ENCODE measurements at places on chromosomes 6 and 20.

DNA sequence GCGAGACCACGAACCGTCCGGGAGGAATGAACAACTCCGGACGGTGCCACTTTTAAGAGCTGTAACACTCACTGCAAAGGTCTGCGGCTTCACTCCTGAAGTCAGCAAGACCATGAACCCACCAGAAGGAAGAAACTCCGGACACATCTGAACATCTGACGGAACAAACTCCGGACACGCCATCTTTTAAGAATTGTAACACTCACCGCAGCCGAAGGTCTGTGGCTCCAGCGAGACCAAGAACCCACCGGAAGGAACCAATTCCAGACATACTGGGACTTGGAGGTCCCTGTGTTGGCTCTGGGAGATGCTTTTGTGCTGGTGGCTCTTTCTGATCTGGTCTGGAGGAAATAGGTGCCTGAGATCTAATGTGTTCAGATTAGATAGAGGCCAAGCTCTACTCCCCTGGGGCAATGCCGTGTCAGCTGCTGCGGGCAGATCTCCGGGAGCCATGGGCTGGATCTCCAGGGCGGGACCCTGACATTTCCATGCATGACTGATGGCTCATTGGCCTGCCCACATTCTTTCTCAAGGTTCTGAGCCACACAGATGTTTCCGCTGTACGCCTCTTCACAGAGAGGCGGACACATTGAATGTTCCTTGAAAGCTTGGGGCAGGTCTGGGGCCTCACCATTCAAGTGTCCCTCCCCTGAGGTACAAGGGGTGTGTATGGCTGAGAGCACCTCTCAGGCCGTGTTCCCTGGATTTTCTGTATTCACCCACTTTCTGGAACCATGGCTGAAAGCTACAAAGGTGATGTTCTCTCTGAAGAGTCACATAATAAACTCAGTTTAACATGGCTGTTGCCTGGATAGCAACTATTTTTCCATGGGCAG lies 29.3 kb downstream of the GMPR start:
- DNase-seq: no peak

DNA sequence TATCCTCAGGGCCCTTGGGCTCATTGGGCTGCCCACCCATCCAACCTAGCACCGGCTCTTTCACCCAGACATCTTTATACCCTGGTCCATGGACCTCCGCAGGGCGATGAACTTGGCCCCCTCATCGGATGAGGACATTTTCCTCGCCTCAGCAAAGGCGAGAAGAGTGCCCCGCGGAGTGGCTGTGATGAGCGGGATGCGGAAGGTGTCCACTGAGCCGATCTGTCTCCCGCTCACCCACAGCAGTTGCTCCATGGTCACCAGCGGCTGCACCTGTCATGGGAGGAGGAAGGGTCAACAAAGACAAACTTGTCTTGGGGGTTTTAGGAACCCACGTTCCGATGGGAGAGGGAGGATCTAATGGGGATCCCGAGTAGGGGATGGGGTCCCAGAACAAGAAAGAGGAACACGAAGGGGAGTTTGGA lies 690 bp downstream of the NEU1 start:
- DNase-seq: no peak

GRCh38 chr6:5378331-5378730 lies 117.0 kb downstream of the FARS2 start:
- DNase-seq: no peak

DNA sequence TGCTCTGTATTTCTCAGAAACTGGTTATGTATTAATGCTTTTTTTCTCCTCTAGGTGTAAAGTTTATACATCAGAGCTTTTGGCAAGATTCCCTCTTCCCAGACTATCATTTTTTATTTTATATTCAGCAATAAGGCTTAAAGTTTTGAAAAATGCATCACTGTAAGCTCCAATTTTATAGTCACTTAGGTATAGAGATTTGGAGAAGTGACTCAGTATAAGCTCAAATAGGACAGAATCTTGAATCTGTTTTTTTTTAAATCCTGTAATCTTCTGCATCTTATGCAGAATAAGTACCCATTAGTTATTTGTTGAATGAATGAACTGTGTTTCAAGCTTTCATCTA lies 1.0 kb downstream of the NCOA7 start:
- DNase-seq: no peak

DNA sequence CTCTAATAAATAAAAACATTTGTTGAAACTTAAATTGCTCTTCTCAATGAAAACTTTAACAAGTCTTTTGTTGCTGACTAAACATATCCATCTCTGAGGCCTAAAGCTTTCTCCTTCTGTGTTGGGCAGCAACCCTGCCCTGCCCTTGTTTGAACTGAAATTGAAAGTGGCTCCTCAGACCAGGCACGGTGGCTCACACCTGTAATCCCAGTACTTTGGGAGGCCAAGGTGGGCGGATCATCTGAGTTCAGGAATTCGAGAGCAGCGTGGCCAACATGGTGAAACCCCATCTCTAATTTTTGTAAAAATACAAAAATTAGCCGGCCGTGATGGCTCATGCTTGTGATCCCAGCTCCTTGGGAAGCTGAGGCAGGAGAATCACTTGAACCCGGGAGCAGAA lies 29.2 kb upstream of the GNRH2 start:
- no peak for DNase-seq

GRCh38 chr20:39825524-39825923 lies 863.4 kb downstream of the DHX35 start:
- no peak for DNase-seq

- no peak for DNase-seq
Measured at GRCh38 chr20:14706555-14706954, 369.1 kb upstream of the FLRT3 start.

- no peak for DNase-seq
Measured at GRCh38 chr20:33310327-33310899, 27.4 kb downstream of the BPIFB1 start.

GRCh38 chr6:106519460-106520394 lies 109.6 kb downstream of the RTN4IP1 start:
- DNase-seq: no peak

DNA sequence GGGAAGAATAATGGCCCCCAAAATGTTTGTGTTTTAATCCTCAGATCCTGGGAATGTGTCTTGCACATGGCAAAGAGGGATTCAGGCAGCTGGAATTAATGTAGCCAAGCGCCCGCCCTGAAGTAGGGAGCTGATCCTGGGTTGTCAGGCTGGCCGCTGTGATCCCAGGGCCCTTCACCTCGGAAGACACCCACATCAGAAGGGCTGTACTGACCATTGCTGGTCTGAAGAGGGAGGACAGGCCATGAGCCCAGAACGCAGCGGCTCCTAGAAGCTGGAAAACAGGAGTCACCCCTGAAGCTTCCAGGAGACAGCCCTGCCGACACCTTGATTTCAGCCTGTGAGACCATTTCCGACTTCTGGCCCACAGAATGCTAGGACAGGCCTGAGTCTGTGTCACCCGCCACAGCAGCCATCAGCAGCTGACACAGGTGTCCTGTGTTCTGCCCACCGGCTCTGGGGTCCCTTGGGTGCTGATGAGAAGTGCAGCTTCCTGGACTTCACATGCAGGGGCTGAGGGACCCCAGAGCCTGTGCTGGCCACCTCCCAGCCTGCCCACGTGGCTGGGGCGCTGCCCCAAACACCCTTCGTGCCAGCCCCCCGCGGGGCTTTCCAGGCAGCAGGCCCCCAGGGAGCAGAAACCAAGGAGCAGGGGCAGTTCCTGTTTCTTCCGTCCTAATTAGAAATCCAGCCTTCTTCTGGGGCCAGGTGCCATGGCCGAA lies 86.3 kb downstream of the ERMARD start:
- no peak for DNase-seq

DNA sequence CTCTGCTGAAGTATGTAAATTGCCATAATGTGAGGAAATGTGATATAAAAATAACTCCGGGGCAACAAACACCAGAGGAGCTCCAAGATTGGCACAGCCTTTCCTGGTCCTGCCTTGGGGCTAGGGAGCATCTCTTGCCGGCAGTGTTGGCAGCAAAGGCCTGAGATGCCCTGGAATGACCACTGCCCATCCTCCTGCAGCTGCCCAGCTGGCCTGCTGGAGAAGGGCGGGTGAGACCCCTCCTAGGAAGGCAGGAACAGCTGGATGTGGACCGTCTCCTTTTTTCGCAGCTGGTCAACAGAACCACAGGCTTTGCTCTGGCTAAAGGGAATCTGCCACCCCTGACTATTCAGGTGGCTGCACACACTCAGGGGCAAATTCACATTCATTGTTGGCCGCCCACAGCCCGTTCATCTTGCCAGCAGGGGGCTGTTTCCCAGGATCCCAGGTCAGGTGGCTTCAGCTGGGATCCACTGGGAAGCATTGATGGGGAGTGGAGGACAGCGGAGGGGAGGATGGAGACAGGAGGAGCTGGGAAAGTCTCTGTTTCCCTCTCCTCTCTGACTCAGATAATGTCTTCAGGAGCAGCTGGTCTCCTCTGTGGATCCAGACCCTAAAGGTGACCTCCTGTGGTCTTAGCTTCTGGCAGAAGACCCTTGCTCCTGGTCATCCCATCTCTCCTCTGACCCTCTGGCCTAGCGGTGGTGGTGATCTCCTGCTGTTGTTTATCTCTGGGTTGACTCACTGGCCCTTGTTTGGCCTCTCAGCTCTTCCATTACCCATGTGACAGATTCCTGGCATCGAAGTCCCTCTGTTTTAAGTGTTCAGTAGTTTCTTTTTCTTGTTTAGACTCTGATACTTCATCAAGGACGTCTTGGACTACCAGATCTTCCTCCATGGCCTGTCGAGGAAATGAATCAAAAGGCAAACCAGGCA lies 336.7 kb downstream of the DHX35 start:
- DNase-seq: no peak

- DNase-seq: no peak
Measured at GRCh38 chr20:58617158-58617557, 33.9 kb upstream of the STX16 start.

GRCh38 chr6:6508643-6509042 lies 79.9 kb upstream of the LY86 start:
- no peak for DNase-seq

DNA sequence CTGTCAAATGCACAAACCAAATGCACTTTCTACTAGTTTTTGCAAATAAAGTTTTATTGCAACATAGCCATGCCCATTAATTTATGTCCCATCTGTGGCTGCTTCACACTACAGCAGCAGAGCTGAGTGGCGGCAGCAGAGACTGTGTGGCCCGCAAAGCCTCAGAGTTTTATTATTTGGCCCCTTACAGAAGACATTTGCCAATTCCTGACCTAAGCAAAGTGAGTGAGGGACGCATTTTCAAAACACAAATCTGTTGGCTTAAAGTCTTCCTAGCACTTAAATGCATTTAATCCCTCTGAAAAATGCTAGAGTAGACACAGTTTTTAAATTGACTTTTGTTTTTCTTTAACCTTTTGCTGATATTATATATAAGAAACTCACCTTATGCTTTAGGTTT lies 126.4 kb downstream of the PHACTR3 start:
- no peak for DNase-seq

GRCh38 chr20:3711484-3711941 lies 887 bp downstream of the SIGLEC1 start:
- no peak for DNase-seq

- DNase-seq: no peak
Measured at GRCh38 chr6:88611721-88612120, 351.7 kb downstream of the RNGTT start.

- no peak for DNase-seq
Measured at GRCh38 chr6:27972750-27973149, 15.7 kb downstream of the OR2B6 start.

GRCh38 chr20:47382746-47383415 lies 26.4 kb upstream of the ZMYND8 start:
- no peak for DNase-seq

DNA sequence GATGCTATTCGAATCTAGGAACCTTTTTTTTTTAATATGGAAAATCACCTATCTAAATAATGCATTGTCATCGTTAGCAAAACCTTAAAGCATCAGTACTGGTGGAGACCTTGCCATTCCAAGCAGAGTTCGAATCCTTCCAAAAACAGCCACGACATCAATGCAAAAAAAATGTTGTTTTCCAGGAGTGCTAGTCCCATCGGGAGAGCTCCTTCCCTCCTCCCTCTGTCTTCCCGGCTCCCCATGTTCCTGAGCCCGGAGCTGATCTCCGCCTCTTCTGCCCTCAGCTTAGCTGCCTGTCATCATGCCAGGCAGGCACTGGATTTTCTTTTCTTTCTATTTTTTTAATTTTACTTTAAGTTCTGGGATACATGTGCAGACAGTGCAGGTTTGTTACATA lies 153.6 kb upstream of the QKI start:
- DNase-seq: no peak

DNA sequence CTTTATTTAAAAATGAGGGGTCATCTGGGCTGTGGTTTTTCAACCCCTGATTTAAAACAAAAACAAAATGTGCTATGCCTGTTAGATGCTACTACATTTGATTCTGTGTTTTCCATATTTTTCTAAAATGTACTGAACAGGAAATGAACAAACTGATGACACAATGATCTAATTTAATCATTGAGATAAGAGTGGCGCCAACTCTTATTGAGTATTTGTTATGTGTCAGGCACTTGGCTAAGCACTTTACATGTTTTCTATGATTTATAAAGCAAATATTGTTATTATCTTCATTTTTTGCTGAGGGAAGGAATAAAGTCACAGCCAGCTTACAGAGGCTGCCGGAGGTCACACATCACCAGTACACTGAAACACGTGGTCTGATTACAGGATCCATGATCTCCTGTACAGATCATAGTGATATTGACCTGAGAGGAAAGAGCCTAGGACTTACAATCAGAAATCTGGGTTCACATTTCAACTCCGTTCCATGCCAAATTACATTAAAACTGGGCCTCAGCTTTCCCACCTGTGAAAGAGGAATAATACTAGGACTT lies 166.7 kb downstream of the ESR1 start:
- DNase-seq: no peak

DNA sequence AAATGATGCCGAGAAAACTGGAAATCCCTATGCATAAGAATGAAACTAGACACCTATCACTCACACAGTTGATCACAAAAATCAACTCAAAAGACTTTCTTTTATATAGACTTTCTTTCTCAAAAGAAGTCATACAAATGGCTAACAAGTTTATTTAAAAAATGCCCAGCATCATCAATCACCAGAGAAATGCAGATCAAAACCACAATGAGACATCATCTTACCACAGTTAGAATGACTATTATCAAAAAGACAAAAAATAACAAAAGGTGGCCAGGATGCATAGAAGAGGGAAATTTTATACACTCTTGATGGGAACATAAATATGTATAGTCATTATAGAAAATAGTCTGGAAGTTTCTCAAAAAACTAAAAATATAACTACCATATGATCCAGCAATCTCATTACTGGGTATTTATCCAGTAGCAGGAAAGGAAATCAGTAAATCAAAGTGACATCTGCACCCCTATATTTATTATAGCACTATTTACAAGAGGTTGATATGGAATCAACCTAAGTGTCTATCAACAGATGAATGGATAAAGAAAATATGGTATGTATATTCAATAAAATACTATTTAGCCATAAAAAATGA lies 3.4 kb upstream of the RNF217 start:
- DNase-seq: no peak

GRCh38 chr20:47311967-47312681 lies 44.4 kb downstream of the ZMYND8 start:
- DNase-seq: no peak

DNA sequence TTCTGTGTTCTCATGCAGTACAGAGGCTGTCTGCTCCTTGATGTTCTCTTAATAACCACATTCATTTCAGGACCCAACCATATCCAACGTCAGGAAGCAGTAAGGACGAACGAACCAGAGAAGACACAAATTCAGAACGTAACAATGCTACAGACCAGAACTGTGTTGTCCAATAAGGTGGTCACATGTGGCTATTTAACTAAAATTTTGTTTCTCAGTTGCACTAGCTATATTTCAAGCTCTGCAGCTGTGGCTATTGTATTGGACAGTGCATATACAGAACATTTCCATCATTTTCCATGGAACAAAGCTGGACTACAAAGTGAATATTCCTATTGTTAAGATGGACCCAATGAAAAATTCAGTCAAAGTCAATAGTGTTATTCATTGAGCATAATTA lies 27.0 kb downstream of the MAP7 start:
- no peak for DNase-seq
